ENCODE measurements at places on chromosomes 6 and 20.

DNA sequence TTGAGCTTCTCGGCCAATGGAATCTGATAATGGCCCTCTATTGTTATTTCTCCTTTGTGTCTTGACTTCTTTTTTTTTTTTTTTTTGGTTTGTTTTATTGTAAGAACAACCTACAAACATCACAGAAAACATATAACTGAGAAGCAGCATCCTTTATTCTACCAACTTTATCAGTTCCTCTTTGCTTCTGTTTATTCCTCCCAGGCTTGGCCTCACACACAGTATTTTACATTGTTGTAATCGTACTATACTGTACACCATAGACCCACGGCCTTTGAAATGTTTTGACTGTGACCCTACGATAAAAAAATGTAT, 558 bp upstream of the CCDC167 start:
- H3K36me3 ChIP-seq = peaks cover 9% of the 10 kb centered on the region
- peak overlapping the region; percentile 97 for H3K27ac ChIP-seq
- peaks cover 57% of the 10 kb centered on the region for H3K4me1 ChIP-seq
- no peak for DNase-seq
- H3K4me3 ChIP-seq = peak overlapping the region; percentile 97

DNA sequence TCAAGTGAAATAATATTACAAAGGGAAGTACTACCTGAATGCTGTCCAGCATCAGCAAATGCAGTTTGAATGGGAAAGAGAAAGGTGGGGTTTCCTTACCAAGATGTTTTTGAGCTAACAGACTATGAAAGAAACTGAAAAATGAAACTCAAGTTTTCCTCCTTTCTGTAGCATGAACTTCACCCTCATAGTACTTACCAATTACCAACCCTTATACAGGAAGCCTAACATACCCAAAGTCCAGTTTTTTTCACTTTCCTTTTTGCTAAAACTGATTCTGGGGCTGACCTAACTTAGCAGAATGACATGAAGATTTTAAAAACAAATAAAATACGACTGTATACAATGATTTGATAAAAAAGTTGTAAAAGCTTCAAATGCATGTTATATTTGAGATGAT, 5.2 kb downstream of the ZNFX1 start:
- peaks cover 59% of the 10 kb centered on the region for H3K4me1 ChIP-seq
- no peaks in the 10 kb centered on the region for H3K27me3 ChIP-seq
- DNase-seq = no peak
- peak overlapping the region; percentile 65 for H3K4me3 ChIP-seq

DNA sequence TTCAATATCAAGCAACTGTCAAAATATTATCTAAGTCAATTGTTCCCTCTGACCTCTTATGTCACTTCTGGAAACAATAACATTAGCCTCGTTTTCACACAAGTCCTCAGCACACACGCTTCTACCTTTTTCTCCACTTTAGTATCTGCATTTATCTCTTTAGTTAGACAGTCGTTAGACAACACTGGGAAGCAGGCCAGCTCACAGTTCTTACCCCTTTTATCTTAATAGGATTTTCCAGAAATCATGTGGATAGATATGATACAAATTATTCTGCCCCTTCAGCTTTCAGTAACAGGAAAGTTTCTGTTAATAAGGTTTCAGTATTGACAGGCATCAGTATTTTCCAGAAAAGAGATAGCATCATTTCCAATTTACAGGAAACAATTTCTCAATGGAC, 25.9 kb upstream of the HAO1 start:
- no peaks in the 10 kb centered on the region for H3K36me3 ChIP-seq
- no peaks in the 10 kb centered on the region for H3K4me1 ChIP-seq
- H3K27ac ChIP-seq = no peak overlapping the region
- H3K4me3 ChIP-seq = no peak overlapping the region
- peaks cover 7% of the 10 kb centered on the region for H3K27me3 ChIP-seq
- no peak for DNase-seq

- no peak for DNase-seq
- no peak overlapping the region for H3K4me3 ChIP-seq
- H3K4me1 ChIP-seq = peaks cover 2% of the 10 kb centered on the region
- H3K27ac ChIP-seq = no peak overlapping the region
- peaks cover 45% of the 10 kb centered on the region for H3K27me3 ChIP-seq
Measured at GRCh38 chr20:46305331-46305972, 2.8 kb downstream of the CDH22 start.

DNA sequence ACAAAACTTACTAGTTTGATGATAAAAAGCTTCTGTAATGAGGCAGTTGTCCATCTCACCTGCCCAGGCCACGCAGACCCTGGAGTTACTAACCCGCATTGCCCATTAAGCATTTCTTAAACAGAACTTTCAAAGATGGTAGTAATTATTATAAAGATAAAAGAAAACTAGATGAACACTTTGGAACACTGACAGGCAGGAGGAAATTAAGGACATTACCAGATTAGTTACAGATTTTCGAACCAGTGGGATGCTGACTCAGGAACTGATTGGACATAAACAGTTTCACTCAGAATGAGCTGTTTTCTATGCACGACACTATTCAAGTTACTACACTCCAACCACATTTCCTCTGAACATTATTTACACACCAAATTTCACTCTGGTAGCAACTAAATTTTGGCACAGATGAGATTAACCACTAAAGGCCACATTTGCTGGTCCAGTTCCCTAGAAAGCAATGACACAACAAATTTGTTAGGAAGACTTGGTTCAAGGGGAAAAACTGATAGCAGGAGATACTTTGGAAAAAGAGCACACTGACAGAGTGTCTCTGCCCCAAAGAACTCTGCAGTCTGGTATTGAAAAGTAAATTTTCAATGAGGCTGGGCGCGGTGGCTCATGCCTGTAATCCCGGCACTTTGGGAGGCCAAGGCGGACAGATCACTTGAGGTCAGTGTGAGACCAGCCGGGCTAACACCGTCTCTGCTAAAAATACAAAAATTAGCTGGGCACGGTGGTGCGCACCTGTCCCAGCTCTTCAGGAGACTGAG, 3.0 kb downstream of the ROMO1 start:
- no peak overlapping the region for H3K27ac ChIP-seq
- H3K4me1 ChIP-seq = peaks cover 27% of the 10 kb centered on the region
- no peak overlapping the region for H3K4me3 ChIP-seq
- H3K36me3 ChIP-seq = peaks cover 24% of the 10 kb centered on the region

- no peak overlapping the region for H3K4me3 ChIP-seq
- H3K36me3 ChIP-seq = no peaks in the 10 kb centered on the region
- DNase-seq = no peak
- H3K27me3 ChIP-seq = no peaks in the 10 kb centered on the region
- no peaks in the 10 kb centered on the region for H3K4me1 ChIP-seq
- H3K27ac ChIP-seq = no peak overlapping the region
Measured at GRCh38 chr6:135693811-135694370, 157.6 kb upstream of the PDE7B start.

- H3K4me1 ChIP-seq = no peaks in the 10 kb centered on the region
- H3K27me3 ChIP-seq = no peaks in the 10 kb centered on the region
Measured at GRCh38 chr20:14518648-14519047, 181.2 kb upstream of the FLRT3 start.

GRCh38 chr6:44558832-44559251, 171.3 kb downstream of the CDC5L start:
- DNase-seq = no peak
- no peak overlapping the region for H3K27ac ChIP-seq
- H3K4me1 ChIP-seq = peaks cover 6% of the 10 kb centered on the region
- peaks cover 33% of the 10 kb centered on the region for H3K27me3 ChIP-seq
- no peaks in the 10 kb centered on the region for H3K36me3 ChIP-seq

- DNase-seq = no peak
- no peaks in the 10 kb centered on the region for H3K4me1 ChIP-seq
- H3K27me3 ChIP-seq = no peaks in the 10 kb centered on the region
- H3K27ac ChIP-seq = no peak overlapping the region
Measured at GRCh38 chr6:165605901-165606739, 56.9 kb downstream of the PDE10A start.

- no peak overlapping the region for H3K4me3 ChIP-seq
- no peak for DNase-seq
Measured at GRCh38 chr6:151160929-151161757, 78.6 kb upstream of the AKAP12 start.
